ENCODE measurements at places on chromosomes 7 and 10. TPM values are rescaled to one million over a fixed set of nuclear protein-coding genes. Genes with fewer than 3 reads are reported as not detected.

DNA sequence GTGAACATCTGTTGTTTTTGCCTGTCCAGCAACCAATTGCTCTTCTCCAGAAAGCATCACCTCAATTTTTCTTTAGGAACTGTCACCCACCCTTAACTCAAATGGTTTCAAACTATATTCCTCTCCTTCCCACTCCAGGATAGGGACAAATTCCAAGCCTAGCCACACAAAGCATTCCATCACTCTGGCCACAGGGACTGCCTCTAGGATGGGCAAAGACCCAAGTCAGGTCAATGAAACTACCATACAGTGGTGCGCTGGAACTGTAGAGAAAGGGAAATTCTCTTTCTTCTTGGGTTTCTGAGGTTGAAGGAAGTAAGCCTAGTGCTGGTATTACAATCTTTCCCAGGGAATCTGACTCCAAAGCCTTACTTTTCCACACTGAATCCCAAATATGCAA, 3.6 kb downstream of the MICU1 start:
- no peak for DNase-seq

GRCh38 chr7:102942181-102942866, 29.5 kb downstream of the LRRC17 start:
- DNase-seq: no peak

DNA sequence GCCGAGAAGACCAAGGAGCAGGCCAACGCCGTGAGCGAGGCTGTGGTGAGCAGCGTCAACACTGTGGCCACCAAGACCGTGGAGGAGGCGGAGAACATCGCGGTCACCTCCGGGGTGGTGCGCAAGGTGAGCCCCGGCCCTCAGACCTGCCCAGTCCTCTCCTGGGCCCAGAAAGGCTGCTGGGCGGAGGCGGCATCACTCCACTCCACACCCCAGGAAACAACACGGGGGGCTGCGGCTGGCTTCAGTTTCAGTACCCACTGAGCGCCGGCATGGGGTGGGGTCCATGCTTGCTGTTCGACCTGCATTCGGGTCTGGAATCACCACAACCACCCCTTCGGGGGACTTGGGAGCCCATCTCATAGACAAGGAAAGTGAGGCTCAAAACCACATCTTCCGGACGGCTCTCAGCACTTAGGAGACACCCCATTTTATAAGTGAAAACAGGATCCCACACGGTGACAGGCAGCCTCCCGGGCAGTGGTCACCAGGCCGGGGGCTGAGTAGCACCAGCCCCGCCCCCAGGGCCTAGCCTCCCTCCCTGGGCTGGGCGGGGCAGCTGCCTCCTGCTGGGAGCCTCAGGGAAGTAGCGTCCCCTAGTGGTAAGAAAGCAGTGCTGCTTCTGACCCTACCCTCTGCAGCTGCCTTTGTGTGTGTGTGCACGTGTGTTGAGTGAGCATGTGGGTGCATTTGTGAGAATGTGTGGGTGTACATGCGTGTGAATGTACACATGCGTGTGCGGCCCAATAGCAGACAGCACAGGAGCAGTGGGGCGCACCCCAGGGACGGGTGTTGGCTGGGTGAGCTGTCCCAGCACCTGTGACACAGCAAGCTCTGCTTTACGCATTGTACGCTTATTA, 1.8 kb downstream of the SNCG start:
- peak; percentile 78 for DNase-seq

- DNase-seq: no peak
These were observed 104.4 kb upstream of the FAM3C start for GRCh38 chr7:121500360-121501058.

GRCh38 chr10:12350167-12350872, 973 bp downstream of the CAMK1D start:
- DNase-seq: peak; percentile 65

DNA sequence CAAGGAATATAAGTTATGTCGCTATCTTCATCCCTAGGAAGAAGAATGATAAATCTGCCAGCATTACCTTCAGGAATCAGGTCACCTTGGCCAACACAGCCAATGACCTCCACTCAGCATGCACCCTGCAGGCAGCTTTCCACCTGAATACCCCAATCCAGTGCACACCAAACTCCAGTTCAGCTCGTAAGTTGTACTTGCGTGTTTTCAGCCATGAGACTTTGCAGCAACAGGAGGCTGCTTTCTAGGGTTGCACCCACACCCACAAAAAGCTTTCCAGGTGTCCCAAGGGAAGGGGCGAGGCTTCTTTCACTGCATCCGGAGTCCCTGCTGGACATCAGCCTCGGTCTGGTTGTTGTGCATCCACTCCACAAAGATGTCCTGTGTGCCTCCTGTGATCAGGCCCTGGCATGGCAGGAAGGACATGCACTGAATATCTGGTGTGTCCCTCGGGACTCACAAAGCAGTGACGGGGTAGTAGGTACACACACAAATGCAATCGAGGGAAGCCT, 282.9 kb downstream of the GRID1 start:
- DNase-seq: no peak

Gene HOXA6
- total RNA-seq: 0.96 TPM

DNA sequence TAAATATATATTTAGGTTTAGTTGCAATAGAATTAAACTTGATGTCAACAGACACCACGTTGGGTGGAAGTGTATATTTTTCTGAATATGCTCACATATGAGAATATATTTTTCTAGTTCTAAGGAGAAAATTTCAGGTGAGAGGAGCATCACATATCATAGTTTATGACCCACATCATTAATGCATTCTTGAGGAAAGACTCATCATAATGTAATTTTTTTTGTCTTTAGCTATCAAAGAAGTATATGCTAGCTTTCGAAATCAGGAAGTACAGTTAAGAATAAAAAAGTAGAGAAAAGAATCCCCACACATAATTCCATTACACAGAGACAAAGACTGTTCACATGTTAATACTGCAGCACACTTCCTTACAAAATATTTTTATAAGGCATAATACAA, 30.4 kb downstream of the A1CF start:
- no peak for DNase-seq

- DNase-seq: no peak
These were observed 64.8 kb downstream of the SGCE start for GRCh38 chr7:94591176-94591575.

GRCh38 chr7:97107192-97107800, 10.2 kb upstream of the SDHAF3 start:
- DNase-seq: no peak

- DNase-seq: peak; percentile 54
These were observed 648.5 kb upstream of the LRRN3 start for GRCh38 chr7:110442381-110442837.
